ENCODE measurements at places on chromosomes 2 and 18.

- DNase-seq: no peak
These were observed 90.9 kb downstream of the CAPN13 start for GRCh38 chr2:30716123-30716900.

DNA sequence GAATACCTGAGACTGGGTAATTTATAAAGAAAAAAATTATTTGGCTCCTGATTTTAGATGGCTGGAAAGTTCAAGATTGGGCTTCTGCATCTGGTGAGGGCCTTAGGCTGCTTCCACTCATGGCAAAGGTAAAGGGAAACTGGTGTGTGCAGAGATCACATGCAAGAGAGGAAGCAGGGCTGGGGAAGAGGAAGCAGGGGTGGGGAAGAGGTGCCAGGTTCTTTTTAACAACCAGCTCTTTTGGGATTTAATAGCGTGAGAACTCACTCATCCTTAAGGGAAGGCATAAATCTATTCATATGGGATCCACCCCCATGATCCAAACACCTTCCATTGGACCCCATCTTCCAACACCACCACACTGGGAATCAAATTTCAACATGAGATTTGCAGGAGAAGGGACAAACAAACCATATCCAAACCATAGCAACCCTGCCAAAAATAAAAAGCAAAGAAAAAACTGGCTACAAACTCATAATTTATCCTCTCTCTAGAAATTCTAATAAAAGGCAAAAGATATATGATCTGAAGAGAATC is 30.4 kb downstream of the PRKRA start:
- no peak for DNase-seq

DNA sequence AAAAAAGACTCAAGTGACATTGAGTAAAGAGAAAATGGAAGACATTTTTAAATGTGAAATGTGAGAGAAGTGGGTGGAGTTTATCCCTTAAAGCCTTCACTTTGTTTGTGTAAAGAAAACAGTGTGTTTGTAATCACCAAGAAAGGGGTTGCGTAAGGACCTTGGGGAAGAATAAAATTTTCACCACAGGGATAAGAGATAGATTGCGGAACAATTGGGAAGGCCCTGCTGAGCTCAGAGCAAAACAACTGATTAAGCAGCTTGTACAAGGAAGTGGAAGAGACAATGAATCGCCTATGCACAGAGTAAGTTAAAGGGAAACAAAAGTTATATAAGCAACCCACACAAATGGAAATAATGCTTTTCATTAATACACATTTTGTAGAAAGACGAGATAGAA is 327.7 kb downstream of the RAD51AP2 start:
- no peak for DNase-seq

- DNase-seq: no peak
These were observed 110.1 kb upstream of the SULT1C3 start for GRCh38 chr2:108129636-108130035.

DNA sequence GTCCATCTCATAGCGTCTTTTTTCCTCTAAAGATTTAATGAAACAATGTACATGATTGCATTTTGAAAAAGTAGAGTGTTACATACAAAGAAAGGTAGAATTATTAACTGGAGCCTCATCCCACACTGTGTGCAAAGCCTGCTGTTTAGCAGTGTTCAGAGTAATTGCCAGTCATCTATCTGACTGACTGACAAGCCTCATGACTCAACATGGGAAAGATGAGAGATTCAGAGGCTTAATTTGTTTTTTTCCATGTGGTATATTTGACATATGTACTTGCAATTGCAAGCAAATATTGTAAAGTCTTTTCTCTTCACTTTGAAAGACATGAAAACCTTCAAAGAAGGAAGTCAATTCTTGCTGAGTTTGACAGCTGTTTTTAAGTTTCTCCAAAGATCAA is 14.7 kb downstream of the PCARE start:
- no peak for DNase-seq

GRCh38 chr18:9290156-9290555 is 44.4 kb upstream of the TWSG1 start:
- no peak for DNase-seq

DNA sequence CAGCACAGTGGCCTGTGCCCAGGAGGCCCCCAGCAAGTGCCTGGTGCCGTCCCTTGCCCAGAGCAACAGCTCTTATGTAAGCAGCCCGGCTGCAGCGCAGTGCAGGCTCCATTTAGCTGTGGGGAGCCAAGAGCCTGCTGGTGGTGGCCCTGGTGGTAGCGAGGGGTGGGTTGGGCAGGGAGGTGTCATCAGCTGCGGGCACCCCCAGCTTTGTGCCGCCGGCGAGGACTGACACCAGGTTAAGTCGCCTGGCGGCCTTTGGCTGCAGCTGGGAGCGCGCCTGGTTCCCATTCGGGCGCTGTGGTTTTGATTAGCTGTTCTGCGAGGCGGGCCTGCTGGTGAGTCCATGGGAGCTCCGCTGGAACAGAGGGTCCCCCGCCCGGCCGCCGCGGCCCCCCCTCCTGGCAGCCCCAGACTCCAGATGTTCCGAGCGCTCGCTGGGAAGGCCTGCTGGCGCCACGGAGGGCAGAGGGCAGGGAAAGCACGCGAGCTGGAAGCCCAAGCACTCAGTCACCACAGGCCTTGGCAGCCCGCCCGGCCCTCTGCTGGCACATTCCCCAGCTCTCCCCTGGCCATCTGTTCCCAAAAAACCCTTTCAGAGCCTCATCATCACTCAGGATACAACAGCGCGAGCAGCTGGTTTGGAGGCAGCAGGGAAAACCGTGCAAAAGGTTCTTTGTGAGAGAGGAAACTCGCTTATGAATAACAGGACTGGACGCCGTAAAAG is 18.4 kb downstream of the ATOH8 start:
- no peak for DNase-seq

- DNase-seq: no peak
These were observed 21.6 kb downstream of the FBXO36 start for GRCh38 chr2:229943770-229944449.

GRCh38 chr2:167293172-167293781 is 405.0 kb downstream of the XIRP2 start:
- DNase-seq: no peak

DNA sequence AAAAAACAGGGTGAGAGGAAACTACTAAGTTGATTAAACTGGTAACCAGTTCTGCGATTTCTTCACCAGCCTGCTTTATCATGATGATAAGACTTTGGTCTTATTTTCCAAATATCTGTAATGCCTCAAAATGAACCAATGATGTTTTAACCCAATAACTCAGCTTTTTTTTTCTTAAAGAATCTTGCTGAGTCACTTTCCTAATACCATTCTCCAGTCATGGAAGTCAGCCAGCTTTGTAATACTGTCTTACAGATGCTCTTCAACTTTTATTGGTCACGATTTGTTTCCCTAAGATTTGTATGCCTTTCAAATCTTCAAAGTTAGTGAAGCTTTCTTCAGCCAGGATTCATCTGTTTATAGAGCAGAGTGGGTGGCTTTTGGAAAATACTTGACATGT is 47.7 kb upstream of the SMIM21 start:
- no peak for DNase-seq

GRCh38 chr2:10759151-10759714 is 37.8 kb downstream of the ATP6V1C2 start:
- DNase-seq: no peak

DNA sequence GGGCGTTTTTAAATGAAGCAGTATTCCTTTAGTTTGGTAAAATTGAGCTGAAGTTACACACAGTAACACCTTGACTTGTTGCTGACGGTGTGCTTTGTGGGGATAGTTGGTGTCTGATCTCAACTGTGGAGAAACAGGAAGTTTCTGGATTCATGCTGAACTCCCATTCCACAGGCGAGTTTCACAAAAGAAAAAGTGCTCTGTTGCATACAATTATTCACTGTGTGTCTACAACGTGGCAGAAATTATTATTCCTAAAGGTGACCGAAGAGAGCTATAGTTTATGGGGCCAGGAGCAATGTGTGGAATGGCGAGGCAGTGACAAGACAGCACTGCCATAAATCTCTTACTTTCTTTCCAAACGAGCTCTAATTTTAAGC is 463 bp upstream of the CABYR start:
- no peak for DNase-seq

Data from activated CD4-positive, alpha-beta T cell treated with anti-CD3 and anti-CD28 coated beads for 4 hours (primary cell).